ENCODE measurements at places on chromosomes 5 and 9. TPM values are rescaled to one million over a fixed set of nuclear protein-coding genes. Genes with fewer than 3 reads are reported as not detected.

DNA sequence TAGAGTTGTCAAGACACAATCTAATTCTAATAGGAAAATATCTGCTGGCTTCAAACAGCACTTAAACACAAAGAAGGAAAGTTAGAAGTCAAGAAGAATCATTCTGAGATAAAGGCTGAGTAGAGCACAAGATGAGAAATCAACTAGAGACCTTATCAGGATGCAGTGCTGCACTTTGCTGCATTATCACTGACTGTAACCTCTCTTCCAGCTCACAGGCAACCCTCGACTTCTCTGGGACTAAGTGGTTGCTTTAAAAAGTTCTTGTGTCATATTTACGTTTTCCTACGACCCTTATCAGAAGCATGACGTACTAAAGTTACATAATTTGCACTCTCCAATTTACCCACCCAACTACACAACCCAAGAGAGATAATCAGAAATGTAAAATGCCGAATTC lies 176.1 kb downstream of the MLLT3 start:
- H3K4me3 ChIP-seq, result no peak overlapping the region
- no peak for DNase-seq
- H3K27me3 ChIP-seq, result no peaks in the 10 kb centered on the region
- H3K27ac ChIP-seq, result no peak overlapping the region

DNA sequence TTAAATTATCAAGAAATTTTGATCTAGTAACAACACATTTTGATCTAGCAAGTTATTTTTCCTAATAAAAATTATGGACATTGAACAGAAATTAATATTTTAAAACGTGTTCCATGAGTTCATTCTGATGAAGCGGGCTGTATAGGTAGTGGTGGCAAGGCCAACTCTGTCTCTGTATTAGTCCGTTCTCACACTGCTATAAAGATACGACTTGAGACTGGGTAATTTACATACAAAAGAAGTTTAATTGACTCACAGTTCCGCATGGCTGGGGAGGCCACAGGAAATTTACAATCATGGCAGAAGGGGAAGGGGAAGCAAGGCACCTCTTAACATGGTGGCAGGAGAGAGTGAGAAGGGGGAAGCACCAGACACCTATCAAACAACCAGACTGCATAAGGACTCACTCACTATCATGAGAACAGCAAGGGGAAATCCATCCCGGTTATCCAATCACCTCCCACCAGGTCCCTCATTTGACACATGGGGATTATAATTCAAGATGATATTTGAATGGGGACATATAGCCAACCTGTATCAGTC lies 61.2 kb downstream of the TMEM232 start:
- H3K4me1 ChIP-seq, result no peaks in the 10 kb centered on the region
- no peak for DNase-seq
- H3K27ac ChIP-seq, result no peak overlapping the region
- no peak overlapping the region for H3K4me3 ChIP-seq
- no peaks in the 10 kb centered on the region for H3K36me3 ChIP-seq

GRCh38 chr5:168879929-168880328 lies 300.8 kb upstream of the PANK3 start:
- H3K27me3 ChIP-seq, result no peaks in the 10 kb centered on the region
- no peak for DNase-seq
- H3K4me1 ChIP-seq, result no peaks in the 10 kb centered on the region
- H3K27ac ChIP-seq, result no peak overlapping the region

The NFIL3 gene
- 13.7 TPM for total RNA-seq

- H3K27ac ChIP-seq, result no peak overlapping the region
- H3K4me1 ChIP-seq, result no peaks in the 10 kb centered on the region
- no peak for DNase-seq
- no peaks in the 10 kb centered on the region for H3K36me3 ChIP-seq
Observed at GRCh38 chr9:75930730-75931321, 40.4 kb downstream of the PCSK5 start.

The ASPN gene
- 0.40 TPM for total RNA-seq

DNA sequence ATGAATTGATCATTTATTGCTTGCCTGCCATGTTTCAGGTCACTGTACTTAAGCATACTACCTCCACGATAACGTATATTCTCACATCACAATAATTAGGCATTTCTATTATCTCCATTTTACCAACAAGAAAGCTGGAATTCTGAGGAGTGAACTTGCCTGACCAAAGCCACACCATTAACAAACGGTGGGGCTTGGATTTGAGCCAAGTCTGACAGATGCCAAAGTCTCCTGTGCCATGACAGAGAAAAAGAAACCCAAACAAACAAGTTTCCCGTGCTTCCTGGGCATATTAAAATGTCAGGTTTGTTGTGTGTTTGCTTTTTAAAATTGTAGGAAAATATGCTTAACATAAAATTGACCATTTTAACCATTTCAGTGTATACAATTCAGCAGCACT lies 40.8 kb upstream of the KCNV2 start:
- H3K27ac ChIP-seq, result no peak overlapping the region
- DNase-seq, result peak; percentile 26
- no peaks in the 10 kb centered on the region for H3K4me1 ChIP-seq

DNA sequence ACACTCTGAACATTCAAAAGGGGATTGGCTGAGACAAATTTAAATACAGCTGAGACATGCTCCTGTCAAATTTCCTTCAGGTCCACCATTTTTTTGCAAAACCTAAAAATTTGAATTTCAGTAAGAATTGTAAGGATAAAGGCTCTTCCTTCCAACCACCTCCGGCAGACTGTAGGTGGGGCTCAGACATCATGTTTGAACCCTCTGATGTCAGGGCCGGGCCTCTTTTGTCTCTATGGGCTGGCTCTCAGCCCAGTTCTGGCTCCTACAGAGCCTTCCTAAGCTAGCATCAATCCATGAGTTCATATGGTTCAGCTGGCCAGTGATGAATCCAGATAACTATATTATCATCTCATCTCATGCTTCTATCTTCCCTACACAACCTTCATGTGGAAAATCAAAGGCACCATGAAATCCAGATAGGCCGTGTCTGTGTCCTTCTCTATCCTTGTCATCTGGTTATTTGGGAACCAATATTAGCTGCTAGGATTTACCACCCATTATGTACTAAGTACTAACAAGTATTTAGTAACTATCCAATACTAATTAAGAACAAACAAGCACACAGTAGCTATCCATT lies 44.2 kb downstream of the NIPSNAP3B start:
- no peak overlapping the region for H3K27ac ChIP-seq
- H3K4me1 ChIP-seq, result peaks cover 4% of the 10 kb centered on the region
- no peak for DNase-seq
- H3K27me3 ChIP-seq, result no peaks in the 10 kb centered on the region
- no peak overlapping the region for H3K4me3 ChIP-seq

Data from colonic mucosa (tissue), 4 donors.